Activated naive CD4-positive, alpha-beta T cell treated with anti-CD3 and anti-CD28 coated beads for 36 hours (primary cell): ENCODE measurements at places on chromosomes 2 and 18.

- no peak for DNase-seq
These were observed 129.5 kb downstream of the RHBDD1 start for GRCh38 chr2:226965376-226965775.

DNA sequence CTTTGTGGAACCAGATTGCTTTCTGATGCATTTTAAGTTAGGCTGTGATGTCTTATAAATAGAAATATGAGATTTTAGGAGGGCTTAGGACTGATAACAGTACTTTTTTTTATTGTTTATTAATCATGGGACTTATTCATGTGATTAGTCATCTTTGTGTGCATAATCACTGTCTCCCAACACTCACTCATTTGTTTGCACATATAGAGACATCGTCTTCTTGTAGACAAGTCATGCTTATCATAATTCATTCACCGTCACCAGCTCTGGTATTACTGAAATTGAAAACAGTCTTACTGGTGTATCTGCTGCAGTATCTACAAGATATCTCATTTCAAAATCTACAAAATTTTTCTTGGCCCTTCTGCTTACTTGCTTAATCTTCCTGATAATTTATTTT is 45.8 kb downstream of the WDR7 start:
- DNase-seq = no peak

GRCh38 chr18:55433648-55434047 is 154.3 kb downstream of the TCF4 start:
- DNase-seq = no peak

- DNase-seq = no peak
These were observed 6.7 kb upstream of the ATG16L1 start for GRCh38 chr2:233244818-233245217.
